ENCODE measurements at places on chromosomes 7 and 10.
A peak's percentile ranks its signal among the peaks of the same experiment; 100 is the strongest.

- DNase-seq = peak; percentile 85
These were observed 422.2 kb downstream of the PHTF2 start for GRCh38 chr7:78220754-78221153.

DNA sequence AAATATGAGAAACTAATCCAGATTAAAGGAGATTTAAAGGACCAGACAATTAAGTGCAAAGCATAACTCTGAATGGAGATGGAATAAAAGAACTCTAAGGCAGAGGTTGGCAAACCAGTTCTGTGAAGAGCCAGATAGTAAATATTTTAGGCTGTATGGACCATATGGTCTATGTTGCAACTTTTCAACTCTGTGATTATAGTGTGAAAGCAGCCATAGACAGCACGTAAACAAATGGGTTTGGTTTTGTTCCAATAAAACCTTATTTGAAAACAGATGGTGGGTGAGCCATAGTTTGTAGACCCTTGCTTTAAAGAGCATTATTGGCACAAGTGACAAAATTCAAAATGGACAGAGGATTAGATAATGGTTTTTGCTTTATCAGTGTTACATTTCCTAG lies 884.1 kb downstream of the CCSER2 start:
- DNase-seq = no peak

- no peak for DNase-seq
These were observed 120.0 kb downstream of the UBE2H start for GRCh38 chr7:129832701-129833227.

- DNase-seq = no peak
These were observed 165.5 kb downstream of the MAGI2 start for GRCh38 chr7:79287981-79288380.

DNA sequence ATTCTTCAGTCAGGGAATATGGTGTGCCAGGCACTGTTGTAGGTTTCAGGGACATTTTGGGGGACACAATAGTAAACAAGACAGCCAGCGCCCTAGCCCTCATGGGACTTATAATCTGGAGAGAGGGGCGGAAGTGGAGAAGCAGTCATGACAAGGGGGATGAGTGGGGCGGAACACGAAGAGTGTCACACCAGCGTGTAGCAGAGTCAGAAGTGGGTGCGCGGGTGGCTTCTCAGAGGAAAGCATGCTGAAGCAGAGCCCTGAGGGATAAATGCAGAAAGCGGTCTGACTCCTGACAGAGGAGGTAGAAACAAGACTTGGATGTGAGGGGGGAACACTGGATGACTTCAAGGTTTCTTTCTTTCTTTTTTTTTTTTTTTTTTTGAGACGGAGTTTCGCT lies 160.3 kb upstream of the LYZL2 start:
- no peak for DNase-seq

GRCh38 chr10:48446785-48447184 lies 140.3 kb downstream of the MAPK8 start:
- DNase-seq = no peak

Data from NCI-H2081 treated with DMSO at 0.1 percent for 48 hours (cell line).